ENCODE measurements at places on chromosomes 2 and 18.

DNA sequence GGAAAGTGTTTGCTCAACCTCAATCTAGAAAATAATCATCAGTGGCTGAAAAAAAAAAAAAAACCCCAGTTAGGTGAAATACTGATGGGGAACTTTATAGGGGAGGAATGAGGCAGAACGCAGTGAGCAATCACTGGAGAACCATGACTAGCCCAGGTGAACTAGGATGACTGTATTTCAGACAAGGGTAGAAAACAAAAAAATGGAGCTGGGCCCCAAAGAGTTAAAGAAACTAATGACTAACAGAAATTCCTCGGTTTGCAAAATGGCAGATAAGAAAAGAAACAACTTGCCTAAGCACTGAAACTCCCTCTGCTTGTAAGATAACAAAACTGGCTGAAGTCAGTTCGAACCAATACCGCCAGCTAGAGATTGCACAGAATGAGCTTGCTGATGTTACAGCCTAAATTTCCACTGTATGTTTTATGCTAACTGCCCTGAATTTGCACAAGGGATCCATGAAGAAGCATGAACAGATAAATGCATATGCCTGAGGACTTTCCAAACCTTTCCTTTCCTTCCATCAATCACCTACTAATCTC, 245.9 kb downstream of the METTL4 start:
- no peak for DNase-seq

DNA sequence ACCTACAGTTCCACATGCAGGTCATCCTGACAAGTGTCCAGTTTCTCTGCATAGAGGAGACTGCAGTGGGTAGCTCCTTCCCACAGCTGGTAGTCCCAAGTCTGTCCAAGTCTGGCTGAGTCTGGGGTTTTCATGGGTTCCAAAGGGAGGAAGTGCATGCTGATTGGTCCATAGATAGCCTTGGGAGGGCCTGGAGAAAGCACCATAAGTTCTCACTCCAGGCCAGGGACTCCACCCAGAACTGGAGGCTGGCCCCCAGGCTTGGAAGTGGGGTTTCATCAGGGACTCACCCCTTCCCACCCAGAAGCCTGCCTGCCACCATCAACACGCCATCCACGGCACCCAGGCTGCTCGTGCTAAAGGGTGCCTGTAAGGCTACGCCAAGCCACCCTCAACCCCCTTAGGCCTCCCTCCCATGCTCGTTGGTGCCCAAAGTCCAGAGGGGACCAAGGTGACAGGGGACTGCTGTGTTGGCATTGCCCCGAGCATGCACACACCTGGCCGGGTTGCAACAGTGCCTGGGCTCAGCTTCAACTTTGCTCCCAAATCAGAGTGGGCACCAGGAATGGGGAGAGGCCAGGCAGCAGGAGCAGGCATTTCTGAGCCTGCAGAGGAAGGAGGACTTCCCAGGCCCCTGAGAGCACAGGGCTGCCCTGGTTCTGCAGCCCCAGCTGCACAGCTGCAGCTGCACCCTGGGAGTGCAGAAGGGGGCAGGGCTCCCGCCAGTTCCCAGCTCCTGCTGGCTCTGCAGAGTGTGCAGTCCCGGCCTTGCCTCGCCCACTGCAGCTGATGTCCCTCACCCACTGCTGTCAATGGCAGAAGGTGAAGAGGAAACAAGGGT, 116.5 kb upstream of the MAP2 start:
- no peak for DNase-seq

DNA sequence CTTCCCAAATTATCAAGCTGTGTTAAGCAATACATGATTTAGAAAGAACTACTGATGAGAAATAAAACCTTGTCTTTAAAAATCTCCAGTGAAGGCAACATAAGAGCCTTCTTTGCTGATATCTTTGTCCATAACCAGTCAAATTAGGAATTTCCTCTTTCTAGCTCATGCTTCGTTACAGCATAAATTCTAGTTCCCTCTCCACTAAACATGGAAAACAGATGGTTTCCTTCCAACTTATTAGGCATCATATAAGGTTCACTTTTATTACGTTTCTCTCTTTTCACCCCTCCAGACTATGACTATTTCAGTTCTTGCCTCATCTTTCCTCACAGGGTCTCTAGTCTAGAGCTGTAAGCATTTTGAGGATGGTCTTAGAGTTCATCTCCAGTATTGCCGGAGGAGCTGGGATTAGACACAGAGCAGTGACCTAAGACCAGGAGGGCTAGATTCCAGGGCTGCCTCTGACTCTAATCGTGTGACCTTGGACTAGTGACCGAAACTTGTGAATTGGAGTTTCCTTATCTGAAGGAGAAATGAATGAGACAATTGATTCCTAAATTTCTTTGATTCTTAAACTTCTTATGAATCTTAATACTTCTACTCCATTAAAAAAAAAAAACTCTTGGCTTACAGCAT, 195.5 kb upstream of the APCDD1 start:
- no peak for DNase-seq

GRCh38 chr18:76514573-76514972, 19.5 kb upstream of the ZNF516 start:
- DNase-seq = no peak

DNA sequence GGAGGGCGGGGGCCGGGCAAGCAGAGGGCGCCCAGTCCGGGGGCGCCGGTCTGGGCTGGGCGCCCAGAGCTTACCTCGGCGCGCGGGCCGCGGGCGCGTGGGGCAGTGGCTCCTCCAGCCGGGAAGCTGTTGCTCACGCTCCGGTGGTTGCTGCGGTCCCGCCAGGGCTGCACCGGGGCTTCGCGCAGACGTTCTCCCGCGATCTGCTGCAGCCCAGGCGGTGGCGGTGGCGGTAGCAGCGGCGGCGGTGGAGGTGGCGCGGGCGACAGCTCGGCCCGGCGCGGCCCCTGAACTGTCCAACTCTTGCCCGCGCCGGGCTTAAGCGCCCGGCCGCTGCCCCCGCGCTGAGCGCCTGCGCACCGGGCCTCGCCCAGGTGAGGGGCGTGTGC, 391 bp downstream of the ZNF385B start:
- peak; percentile 29 for DNase-seq

DNA sequence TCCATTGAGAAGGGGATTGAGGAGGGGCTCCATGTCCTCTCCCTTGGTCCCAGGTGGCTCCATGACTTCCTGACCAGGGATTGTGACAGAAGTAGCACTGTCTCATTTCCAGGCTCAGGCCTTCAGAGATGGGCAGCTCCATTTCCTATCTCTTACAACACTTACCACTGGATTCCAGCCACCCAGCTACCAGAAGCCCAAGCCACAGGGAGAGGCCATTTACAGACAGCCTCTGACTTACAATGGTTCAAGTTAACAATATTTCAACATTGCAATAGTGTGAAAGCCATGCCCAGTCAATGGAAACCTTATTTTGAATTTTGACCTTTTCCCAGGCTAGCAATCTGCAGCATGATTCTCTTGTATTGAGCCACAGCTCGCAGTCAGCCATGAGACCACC, 164.9 kb upstream of the AGAP1 start:
- no peak for DNase-seq

DNA sequence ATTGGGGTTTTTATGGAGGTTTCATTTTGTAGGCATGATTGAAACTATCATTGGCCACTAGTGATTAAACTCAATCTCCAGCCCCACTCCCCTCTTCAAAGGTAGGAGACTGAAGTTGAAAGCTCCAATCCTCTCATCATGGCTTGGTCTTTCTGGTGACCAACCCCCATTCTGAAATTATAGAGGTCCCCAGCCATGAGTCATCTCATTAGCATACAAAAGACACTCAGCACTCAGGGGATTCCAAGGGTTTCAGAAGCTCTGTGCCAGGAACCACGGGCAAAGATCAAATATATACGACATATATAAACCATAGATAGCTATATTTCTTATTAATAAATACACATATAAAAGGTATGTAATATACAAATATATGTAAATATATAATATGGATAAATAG, 256.0 kb upstream of the POU3F3 start:
- DNase-seq = no peak

DNA sequence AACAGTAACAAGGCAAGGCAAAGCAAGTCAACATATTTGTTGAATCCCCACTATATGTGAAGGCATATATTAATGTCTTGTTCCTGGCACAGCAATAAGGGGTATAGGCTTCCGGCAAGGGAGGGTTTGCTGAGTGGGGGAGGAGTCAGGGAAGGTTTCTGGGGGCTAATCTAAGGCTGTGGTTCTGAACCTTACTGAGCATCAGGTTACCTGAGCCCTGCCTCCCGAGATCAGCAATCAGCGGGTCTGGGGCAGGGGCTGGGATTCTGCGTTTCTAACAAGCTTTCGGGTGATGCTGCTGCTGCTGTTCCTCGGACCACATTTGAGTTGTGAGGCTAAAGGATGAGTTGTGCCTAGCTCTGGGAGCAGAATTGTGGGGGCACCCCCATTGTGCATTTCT, 401.7 kb upstream of the SPRED2 start:
- no peak for DNase-seq

GRCh38 chr18:31626409-31626808, 34.7 kb downstream of the TTR start:
- DNase-seq = no peak

DNA sequence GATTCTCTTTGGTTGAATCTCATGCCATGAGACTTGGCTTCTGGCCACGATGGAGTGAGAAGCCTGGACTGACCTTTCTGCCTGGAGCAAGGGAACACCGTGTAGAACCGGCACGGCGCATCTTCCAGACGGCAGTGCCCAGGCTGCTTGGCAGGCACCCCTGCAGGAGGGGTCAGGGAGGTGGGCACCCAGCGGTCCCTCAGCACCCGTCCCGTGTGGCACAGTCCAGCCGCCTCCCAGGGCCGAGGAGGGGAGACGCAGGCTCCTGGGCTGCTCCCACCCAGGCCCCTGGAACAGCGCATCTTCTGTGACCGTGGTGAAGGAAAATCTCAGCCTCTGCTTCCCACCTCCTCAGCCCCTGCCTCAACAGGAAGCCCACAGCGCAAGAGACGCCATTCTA, 95.7 kb downstream of the CMPK2 start:
- no peak for DNase-seq

- DNase-seq = no peak
These were observed 101.5 kb downstream of the VAPA start for GRCh38 chr18:10015288-10015701.

DNA sequence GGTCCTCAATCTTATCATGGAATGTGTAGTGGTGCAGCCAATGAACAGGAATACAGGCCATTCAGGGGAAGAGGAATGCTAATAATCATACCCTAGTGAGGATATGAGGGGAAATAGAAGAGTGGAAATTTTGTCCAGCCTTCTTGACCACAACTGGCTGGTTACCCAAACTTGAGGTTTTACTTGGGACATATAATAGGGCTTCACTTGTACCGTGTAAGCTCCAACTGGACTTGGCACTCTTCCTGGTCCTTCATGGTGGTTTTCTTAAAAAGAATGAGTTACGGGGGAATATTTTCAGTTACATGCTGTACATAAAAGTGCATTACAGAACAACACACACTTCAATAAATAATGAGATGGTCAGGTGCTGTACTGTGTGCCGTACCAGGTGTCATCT, 234.9 kb upstream of the RASGRP3 start:
- DNase-seq = no peak

GRCh38 chr2:85886141-85886540, 2.6 kb downstream of the ST3GAL5 start:
- peak; percentile 46 for DNase-seq

DNA sequence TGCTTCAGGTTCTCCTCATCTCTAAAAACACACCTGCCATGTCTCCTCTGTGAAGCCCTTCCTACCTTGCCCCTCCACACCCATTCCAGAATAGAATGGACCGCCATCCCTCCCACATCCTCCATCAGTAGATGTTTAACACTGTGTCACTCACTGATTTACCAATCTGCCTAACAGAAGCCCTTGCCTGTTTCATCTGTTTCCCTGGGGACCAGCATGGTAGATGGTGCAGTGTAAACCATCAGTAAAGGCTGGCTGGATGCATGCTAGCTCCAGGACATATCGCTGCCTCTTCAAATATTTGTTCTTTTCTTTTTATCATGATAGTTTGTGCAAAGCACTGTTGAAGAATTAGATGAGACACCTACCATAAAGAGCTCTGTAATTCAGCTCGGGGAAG, 271.4 kb downstream of the PIEZO2 start:
- DNase-seq = no peak

- no peak for DNase-seq
These were observed 86.0 kb downstream of the ABCA12 start for GRCh38 chr2:215052404-215052803.

DNA sequence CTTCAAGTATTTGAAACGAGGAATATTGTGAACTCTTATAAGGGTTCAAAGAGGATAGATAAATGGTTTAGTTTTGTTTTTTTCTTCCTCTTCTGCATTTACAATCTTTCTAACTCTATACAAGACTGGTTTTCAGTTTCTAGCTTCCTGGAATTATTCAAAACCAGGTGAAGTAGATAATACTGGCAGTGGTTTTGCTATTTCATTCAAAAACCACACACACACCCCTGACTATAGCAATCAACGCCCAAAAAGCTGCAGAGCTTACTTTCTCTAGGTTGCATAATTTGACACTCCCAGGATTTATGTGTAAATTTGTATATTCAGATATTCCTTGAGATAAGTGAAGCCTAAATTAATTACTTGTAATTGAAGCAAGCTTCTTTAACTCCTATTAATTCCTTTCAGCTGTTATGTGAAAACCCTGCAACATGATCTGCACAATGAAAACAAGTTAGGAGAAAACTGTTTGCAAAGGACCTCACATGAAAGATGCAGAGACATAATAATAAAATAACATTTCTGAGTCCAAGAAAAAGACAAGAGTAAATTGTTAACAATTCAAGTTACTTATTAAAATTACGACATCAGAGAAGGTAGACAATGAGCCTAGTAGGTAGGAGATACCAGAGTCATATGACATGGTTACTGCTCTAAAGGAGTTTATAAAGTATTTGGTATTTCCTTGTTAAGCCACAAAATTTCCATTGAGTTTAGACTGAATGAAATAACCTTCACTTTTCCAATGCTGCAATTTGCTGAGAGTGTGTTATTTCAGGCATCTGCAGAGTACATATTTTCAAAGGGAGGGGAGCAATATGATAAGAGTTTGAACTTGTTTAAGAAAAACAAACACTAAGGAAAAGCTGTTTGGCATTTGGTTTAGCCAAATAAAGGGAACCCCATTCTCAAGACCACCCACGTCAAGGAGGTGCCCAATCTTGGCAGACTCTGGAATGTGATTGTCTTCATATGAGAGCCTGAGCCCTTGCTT, 1.6 kb upstream of the NFE2L2 start:
- DNase-seq = no peak

GRCh38 chr18:79926715-79927606, 24.5 kb downstream of the SLC66A2 start:
- DNase-seq = no peak

DNA sequence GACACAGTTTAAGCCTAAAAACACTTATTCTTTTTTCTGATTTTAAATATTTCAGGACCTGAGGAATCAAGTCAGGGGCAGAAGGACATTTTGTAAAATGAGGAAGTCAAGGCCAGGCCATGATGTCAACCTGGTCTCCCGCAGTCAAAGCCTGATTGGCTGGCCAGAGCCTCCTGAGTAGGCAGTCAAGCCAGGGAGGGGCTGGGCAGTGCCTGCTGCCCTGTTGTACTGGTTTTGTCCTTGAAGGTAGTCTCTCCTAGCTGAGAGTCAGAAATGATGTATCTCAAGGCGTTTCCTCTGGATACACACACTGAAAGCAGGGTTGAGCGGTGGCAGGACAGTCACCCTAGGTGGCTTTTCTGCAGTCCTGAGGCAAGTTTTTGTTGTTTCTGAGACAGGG, 19.8 kb downstream of the CCT7 start:
- DNase-seq = peak; percentile 29
